ENCODE measurements at places on chromosomes 7 and 10.

DNA sequence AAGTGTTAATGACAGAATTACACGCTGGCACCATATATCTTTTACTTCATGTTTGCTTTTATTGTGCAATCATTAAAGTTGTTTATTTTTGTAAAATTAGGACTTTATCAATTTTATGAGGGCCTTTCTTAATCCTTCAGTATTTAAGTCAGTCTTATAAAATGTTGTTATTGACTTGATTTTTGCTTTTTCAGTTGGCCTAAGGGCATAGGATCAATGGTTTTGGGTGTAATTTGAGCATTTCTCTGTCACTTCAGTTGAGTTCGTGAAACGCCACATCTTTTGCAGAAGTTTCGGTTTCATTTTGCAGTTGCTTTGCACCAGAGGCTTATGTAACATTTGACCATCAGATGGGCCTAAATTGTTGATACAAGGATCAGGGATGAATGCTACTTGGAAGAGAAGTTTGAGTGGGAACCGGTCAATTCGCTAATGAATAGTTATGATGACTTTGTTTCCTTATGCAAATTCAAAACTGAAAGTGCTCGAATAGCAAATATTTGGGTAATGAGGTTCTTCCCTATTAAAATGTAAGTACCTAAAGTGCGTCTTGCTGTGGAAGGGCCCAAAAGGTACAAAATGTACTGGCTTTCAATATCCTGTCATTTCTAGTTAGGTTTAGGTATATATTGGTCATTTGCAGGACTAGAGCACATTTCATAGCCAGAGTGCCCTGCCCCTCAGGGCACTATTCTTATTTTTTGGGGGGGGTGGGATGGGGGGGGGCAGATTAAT is 340.9 kb downstream of the LRMDA start:
- DNase-seq = no peak

DNA sequence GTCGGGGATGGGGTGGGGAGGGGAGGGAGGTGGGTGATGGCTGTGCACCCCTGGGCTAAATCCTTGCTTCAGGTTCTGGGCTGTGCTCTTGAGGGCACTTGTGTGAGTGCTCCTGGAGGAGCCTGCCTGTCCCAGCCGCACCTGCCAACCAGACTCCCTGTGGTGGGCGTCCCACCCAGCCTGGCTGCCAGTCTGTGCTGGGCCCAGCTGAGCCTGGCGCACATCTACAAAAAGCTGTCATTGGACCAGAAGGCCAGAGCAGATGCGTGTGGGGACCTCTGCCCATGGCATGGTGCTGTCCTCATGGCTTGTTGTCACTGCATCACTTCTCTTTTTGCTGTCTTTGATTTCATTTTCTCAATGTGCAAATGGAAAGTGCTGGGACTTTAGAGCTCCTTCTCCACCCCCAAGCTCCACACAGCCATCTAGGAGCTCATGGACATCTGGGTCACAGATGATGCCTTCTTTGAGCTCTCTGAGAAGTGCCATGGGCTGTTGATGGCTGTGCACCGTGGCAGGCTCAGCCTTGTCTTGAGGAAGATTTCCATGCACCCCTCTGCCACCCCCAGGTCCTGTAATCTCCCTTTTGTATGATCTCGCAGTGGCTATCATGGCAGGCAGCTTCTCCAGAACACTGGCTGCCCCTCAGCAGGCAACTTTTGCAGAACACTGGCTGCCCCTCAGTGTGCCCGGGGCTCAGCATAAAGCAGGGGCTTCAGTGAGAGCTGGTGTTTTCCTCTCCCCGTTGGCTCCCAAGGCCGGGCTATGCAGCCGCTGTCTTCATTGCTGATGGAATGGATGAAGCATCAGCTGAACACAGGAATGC is 83.9 kb downstream of the ADCY1 start:
- no peak for DNase-seq

- no peak for DNase-seq
Measured at GRCh38 chr7:25770235-25770634, 381.8 kb upstream of the NFE2L3 start.

DNA sequence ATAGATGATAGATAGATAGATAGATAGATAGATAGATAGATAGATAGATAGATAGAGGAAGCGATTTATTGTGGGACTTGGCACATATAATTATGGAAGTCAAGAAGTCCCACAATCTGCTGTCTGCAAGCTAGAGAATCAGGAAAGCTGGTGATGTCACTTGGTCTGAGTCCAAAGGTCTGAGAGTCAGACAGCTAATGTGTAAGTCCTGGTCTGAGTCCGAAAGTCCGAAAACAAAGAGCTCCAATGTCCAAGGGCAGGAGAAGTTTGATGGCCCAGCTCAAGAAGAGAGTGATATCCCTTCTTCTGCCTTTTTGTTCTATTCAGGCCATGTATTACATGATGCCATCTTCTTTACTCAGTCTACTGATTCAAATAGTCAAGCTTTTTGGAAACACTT is 53.8 kb upstream of the TCF7L2 start:
- no peak for DNase-seq

GRCh38 chr7:3332308-3332707 is 31.3 kb downstream of the SDK1 start:
- DNase-seq = no peak

- no peak for DNase-seq
Measured at GRCh38 chr10:59465088-59465487, 102.7 kb upstream of the FAM13C start.

- no peak for DNase-seq
Measured at GRCh38 chr10:93180482-93180931, 106.8 kb downstream of the CYP26A1 start.

DNA sequence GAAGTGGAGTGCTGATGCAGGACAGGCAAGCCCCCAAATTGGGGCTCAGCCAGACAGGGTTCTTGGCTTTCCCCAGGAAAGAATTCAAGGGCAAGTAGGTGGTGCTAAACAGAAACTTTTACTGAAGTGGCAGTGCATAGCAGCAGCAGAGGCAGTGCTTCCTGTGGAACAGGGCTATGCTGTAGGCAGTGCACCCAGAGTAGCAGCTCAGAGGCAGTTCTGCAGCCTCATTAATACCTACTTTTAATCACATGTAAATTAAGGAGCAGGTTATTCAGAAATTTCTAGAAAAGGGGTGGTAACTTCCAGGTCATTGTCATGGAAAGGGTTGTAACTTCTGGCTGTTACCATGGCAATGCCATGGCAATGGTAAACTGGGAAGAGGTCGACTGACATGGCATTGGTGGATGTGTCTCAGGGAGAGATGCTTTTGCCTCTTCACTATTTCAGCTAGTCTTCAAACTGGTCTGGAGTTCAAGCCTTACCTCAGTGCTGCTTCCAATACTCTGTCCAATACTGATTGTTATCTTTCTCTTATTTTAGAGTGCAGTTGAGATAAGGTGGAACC is 29.2 kb downstream of the PRSS58 start:
- DNase-seq = no peak

GRCh38 chr7:27895551-27895950 is 155.6 kb downstream of the TAX1BP1 start:
- DNase-seq = no peak

DNA sequence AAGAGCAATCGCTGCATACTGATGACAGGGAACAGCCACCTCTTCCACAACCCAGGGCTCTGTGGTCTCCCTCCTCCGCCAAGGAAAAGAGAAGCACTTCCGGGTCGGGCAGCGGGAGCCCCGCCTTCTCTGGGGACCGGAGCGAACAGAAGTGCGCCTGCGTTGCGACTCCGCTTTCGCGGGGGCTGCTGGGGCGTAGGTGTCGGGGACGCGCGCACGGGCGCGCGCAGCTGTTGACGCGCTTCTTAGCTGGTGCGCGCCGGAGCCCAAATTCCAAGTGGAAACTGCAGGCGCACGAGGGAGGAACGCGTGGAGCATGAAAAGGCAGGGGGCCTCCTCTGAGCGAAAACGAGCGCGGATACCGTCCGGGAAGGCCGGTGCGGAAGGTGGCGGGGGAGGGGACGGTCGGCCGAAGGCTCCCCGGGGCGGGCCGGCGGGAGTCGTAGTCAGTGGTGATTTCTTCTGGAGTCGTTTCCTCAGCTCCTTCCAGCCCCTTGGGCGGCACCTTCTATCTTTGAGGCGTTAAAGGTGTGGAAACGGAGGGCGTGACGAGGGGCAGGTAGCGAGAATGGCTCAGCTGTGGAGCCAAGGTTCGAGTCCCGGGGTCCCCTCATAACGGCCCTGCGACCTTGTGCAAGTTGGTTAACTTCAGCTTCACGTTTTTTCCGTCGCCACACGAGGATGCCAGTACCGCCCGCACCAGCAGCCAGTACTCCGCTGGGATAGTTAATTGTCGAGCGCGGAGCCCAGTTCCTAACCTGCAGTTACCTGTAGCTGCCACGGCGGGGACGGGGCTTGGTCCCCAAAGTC is at the start of the genes COX15 and CUTC:
COX15 (minus strand) TSS at position 95 of the 810 bp plus-strand sequence; CDS start at position 17, 78 bp downstream.
CUTC (plus strand) TSS at position 202 of the 810 bp plus-strand sequence; CDS start at position 317, 115 bp downstream.
- peak; percentile 88 for DNase-seq

- no peak for DNase-seq
Measured at GRCh38 chr7:68484731-68485130, 1113.5 kb upstream of the AUTS2 start.

DNA sequence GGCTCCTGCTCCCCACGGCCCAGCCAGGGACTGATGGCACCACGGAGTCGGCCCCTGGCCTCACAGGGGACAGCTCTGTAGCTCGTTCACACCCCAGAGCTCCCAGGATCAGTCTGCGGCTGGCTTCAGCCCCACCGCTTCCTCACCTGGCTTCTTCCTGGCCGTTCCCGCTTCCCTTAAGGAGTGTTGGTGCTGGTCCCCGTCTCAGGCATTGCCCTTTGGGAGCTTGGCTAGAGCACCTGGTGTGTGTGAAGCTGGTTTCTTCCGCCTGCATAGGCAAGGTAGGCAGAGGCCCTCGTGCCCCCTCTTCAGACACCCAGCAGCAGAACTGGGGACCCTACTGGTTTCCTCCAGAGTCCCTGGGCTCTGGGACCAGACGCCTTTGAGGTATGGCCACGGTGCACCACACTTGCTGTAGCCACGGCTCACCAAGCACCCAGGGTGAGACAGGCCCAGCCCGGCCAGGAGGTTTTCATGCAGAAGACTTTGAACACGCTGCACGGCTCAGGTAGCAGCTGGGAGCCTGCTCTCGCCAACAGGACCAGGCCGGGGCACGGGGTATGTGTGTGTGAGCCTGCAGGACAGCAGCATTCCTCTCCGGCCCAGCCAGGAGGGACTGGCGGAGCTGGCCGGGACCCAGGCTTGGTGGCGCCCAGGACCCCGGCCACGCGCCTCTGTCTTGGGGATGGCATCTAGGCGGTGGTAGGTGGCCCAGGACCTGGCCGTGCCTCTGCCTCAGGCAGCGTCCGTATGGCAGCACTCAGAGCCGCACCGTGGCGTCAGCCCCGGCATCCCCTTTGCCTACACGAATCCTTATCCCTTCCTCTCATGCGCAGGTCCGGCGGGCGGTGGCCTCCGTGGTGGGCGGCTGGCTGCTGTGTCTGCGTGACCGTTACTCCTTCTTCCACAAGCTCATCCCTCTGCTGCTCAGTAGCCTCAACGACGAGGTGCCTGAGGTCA is 13.2 kb upstream of the PRKAR1B start:
- DNase-seq = no peak

- DNase-seq = no peak
Measured at GRCh38 chr10:61455656-61456055, 2.5 kb upstream of the TMEM26 start.

GRCh38 chr10:79886345-79886744 is 59.8 kb downstream of the NUTM2E start:
- no peak for DNase-seq

DNA sequence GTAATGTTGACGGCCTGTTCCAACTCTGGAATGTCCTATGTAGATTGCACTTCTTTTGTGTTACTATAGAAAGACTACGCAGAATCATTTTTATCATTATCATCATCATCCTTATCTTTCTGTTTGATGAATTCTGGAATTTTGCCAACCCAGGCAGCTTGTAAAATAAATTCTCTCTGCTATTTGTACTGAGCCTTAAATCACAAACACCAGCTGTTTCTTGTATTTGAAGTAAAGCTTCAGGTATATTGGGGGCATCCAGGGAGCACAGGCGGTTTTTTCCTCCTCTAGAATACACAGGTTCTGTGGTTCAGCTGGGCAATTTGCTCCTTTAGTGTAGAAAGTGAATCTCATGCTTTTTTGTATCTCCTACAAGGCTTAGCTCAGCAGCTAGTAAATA is 14.9 kb upstream of the CPA5 start:
- DNase-seq = no peak

GRCh38 chr7:78691584-78691983 is 761.9 kb downstream of the MAGI2 start:
- DNase-seq = no peak

GRCh38 chr10:23534326-23534725 is 95.5 kb downstream of the OTUD1 start:
- no peak for DNase-seq

GRCh38 chr10:88271761-88272543 is 311.2 kb downstream of the RNLS start:
- DNase-seq = no peak

DNA sequence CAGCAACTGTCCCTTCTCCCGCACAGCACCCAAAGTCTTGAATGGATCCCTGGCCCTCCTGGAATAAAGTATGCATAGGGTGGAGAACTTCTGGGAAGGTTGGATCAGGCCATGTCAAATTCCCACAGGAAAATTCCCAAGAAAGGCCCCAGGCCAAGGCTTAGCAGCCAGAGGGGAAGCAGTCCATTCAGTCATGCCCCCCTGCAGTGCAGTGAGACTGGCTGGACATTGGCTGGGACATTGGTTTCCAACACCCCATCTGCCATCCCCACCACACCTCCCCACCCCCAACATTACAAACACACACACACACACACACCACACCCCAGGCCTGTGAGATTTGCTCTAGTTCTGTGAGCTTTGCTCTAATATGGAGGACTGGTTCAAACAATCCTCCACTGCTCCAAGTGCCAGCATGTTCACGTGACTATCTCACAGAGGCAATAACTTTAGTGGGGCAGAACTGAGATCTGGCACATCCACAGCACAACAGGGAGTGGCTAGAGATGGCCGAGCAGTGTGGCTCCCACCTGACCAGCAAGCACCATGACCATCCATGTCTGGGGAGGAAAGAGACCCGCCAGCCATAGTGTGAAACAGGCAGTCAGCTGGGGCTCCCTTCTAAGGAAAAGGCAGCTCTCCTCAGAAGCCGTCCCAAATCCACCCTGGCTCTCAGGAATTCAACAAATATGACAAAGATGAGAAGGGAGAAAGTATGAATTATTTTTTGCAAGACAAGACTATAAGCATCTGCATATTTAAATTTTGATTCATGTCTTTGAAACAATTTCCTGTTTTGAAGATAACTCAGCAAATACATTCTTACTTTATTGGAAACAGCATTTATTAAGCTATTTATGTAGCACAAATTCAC is 6.7 kb upstream of the FAM170B start:
- no peak for DNase-seq

DNA sequence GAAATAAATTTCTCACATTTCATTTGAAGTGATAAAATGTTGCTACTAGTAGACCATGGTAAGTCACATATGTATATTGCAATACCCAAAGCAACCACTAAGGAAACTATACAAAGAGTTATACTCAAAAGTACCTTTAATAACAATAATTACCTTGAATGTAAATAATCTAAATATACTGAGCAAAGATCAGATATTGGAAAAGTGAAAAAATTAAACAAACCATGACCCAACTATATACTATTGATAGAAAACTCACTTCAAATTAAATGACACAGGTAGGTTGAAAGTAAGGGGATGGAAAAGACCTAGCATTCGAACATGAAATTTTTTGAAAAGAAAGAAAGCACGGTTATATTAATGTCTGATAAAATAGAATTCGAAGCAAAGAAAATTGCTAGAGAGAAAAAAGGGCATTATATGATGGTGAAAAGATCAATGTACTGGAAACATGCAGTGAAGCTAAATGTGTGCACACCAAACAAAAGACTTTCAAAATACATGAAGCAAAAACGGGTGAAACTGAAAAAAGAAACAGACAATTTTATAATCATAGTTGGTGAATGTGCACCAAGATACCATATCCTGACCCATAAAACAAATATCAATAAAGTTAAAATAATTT is 29.1 kb downstream of the TFPI2 start:
- DNase-seq = no peak

All from stimulated activated CD4-positive, alpha-beta T cell treated with anti-CD3 and anti-CD28 coated beads, TNF-alpha, amount 100 ng/mL, for 1 hour (primary cell).